ENCODE measurements at places on chromosomes 11 and 22.
A peak's percentile ranks its signal among the peaks of the same experiment; 100 is the strongest.

DNA sequence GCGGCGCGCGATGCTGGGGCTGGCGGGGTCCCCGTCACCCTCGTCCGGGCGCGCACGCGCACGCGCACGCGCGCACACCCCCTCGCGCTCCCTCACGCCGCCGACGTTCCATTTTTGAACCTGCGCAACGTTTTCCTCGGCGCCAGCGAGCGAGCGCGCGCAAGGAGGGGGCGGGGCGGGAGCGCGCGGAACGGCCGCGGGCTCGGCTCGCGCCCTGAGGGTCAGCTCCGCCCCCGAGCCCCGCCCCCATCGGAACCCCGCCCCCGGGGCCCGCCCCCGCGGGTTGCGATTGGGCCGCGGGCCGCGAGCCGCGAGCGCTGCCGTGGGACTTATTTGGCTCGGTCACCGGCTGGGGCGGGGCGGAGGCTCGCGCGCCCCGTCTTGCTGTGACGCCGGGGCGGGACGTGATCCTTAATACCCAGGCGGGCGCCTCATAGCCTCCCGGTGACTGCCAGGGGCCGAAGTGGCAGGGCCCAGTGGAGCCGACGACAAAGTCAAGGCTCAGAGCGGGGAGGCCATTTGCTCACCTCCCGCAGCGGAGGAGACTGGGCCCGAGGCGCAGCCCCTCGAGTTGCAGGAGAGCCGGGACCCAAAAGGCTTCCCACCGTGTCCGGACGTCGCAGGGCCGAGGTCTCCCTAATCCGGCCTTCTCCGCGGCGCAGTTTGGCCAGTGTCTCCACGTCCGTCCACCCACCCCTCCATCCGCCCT is at the start of gene CBX7:
Gene CBX7 (minus strand): TSS at position 170 of the 709 bp plus-strand sequence. CDS start 236 bp downstream, outside the sequence.
- peak; percentile 98 for DNase-seq

- DNase-seq: no peak
These were observed 72.6 kb downstream of the HIPK3 start for GRCh38 chr11:33329705-33330329.

DNA sequence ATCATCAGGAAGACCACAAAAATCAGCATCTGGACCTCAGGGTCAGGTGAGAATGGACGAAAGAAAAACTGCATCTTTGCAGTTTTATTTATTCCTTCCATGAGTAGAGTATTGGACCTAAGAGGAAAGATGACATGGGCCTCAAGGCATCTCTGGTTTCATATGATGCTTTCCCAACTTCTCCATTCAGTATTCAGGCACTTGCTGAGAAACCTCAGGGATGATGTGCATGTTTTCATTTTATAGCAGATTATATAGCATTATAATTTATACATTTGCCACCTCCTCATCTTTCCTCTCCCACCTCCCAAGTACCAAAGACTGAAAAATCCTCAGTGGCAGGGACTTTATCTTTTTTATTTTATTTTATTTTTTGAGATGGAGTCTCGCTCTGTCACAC is at the start of gene OR10V1:
Gene OR10V1 (minus strand): TSS at position 101 of the 400 bp plus-strand sequence. CDS start 0 bp downstream, at position 101.
- DNase-seq: no peak

DNA sequence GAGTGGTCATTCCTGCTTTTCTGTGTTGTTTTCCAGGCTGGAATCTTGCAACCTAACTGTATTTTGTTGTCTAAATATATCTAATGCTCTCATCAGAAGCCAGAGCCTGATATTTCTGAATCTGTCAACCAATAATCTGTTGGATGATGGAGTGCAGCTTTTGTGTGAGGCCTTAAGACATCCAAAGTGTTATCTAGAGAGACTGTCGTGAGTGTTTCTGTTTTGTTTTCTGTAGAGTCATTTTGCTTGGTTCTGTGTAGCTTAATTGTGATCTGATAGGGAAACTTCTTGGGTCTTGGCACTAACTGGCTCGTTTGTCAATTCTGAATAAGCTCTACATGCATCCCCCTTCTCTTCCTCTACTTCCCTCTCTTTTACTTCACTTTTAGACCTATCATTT is 31.2 kb upstream of the RBMXL2 start:
- no peak for DNase-seq
